ENCODE measurements at places on chromosomes 7 and 10. TPM values are rescaled to one million over a fixed set of nuclear protein-coding genes. Genes with fewer than 3 reads are reported as not detected.

The ZMYND11 gene
- polyA plus RNA-seq, result 34.4 TPM

The NEUROG3 gene
- not detected for polyA plus RNA-seq

The ABCB1 gene
- polyA plus RNA-seq, result 3.2 TPM

The CCDC172 gene
- polyA plus RNA-seq, result not detected

The OPALIN gene
- not detected for polyA plus RNA-seq

The DOCK1 gene
- polyA plus RNA-seq, result 21.5 TPM

The RPEL1 gene
- not detected for polyA plus RNA-seq

The SPOCK2 gene
- 5.2 TPM for polyA plus RNA-seq

The AFAP1L2 gene
- polyA plus RNA-seq, result 11.0 TPM

The MRPS33 gene
- polyA plus RNA-seq, result 53.5 TPM

The ADRA2A gene
- 10.6 TPM for polyA plus RNA-seq

Measured in adipose tissue (tissue), 3 donors.